ENCODE measurements at places on chromosomes 13 and 19. TPM values are rescaled to one million over a fixed set of nuclear protein-coding genes. Genes with fewer than 3 reads are reported as not detected.
A peak's percentile ranks its signal among the peaks of the same experiment; 100 is the strongest.

CEACAM3 gene
- 0.06 TPM for polyA plus RNA-seq

- DNase-seq: no peak
Observed at GRCh38 chr13:49580980-49581680, 4.2 kb downstream of the RCBTB1 start.

DNA sequence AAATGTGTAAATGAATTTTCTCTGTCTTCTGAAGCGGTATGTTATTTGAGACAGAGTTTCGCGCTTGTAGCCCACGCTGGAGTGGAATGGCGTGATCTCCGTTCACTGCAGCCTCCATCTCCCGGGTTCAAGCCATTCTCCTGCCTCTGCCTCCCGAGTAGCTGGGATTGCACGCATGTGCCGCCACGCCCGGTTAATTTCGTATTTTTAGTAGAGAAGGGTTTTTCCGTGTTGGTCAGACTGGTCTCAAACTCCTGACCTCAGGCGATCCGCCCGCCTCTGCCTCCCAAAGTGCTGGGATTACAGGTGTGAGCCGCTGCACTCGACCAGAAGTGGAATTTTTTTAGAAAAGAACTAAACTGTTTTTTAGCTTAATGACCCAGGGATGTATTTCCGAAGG lies 3.4 kb upstream of the ZNF808 start:
- DNase-seq: no peak

DNA sequence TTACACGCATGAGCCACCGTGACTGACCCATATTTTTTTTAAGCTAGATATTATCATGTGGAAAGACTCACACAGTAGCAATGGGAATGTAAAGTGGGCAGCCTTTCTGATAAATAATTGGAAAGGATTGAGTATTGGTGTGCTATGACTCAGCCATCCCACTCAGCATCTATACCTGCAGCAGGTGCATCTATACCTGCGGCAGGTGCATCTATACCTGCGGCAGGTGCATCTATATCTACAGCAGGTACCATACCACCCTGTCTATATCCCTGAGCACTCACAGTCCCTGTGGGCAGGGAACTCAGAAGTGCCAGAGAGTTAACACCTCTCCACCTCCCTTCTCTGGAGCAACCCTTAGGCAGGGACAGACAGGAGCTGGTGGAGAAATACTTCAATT lies 5.2 kb upstream of the LRRC8E start:
- no peak for DNase-seq

IZUMO2 gene
- 0.42 TPM for polyA plus RNA-seq

DNA sequence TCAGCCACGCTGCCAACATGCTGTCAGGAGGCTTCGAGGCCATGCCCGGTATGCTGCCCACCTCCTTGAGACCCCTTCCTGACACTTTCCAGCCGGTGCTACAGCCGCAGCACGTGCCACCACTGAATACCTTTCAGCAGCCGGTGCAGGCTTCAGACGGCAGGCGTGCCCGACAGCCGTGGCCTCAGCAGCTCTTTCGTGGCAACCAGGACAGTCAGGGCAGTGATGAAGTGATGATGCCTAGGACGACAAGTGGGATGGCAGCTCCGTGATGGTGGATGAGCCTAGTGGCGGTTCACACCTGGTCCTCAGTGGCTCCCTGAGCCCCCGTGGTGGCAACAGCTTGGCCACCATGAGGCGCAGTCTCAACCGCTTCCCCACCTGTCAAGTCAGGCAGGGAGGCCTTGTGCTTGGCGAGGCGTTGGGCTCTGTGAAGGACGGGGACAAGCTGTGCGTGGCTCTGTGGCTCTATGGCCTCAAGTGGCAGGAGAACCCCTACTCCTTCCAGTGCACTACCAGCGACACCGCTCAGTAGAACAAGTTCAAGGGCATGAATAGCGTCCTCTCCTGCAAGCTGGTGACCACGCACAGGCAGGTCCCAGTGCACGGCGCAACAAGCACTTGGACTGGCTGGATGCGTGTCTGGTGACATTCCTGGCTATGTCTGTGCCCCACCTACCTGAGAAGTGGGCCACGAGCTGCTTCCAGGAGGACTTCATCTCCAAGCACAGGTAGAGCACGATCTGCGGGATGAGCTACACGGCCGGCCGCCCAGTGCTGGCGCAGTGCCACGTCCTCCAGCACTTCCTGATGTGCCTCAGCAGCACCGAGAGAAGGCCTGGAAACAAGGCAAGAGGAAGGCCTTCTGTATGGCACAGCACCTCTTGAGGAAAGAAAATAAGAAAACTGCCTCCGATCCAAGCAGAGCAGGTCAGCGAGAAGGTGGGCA lies 18.2 kb upstream of the ZNF14 start:
- DNase-seq: no peak

GRCh38 chr13:91347996-91348905 lies 764 bp downstream of the MIR17HG start:
- no peak for DNase-seq

DNA sequence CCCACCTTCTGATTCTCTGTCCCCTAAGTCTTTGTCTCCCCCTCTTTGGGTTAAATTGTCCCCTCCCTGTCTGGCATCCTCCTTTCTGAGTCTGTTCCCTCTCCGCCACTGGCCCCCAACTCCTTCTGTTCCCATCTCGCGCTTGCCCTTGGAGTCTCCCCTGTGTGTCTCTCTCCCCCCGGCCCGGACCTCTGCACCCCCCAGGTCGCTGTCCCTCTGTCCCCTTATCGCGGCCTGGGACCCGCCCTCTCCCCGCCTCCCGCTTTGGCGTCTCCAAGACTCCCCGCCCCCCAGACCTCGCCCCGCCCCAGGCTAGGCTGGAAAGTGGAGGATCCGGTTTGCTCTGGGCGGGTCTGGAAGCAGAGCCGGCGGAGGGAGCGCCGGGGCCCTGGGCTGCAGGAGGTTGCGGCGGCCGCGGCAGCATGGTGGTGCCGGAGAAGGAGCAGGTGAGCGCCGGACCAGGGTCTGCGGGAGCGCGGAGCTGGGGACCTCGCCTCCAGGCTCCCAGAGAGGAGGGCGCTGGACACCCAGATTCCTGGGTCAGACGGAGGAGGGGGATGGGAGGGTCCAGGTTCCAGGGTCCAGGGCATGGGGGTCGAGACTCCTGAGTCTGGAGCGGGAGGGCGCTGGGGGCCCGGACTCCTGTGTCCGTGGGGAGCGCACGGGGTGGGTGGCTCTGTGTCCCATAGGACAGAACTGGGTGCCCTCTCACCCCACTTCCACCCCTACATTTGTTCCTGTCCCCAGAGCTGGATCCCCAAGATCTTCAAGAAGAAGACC lies at the start of gene TRPM4:
TRPM4 (plus strand) TSS at position 348 of the 780 bp plus-strand sequence; CDS start at position 423, 75 bp downstream.
- no peak for DNase-seq

SPHK2 gene
- 30.6 TPM for polyA plus RNA-seq

- no peak for DNase-seq
Observed at GRCh38 chr19:18112989-18113478, 15.5 kb downstream of the MAST3 start.

NLRP12 gene
- polyA plus RNA-seq: 0.17 TPM

DNA sequence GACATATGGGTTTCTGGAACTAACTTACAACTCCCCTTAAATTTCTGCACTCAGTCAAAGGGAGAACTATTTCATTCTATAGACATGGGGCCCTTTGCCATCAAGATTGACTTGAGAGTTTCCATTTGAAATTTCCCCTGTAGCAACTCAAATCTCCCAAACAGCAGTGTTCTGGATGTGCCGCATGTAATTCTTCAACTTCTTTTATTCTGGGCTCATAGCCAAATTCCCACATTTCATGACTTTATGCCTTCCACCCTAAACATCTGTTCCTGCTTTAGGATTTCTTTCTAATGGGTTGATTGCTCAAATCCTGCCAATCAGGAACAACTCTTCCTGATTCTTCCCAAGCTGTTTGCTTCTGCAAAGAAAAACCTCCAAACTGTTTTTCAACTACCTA lies 336.0 kb downstream of the TBC1D4 start:
- peak; percentile 31 for DNase-seq

- DNase-seq: no peak
Observed at GRCh38 chr19:14837391-14837790, 2.4 kb upstream of the OR7A5 start.

- no peak for DNase-seq
Observed at GRCh38 chr19:1134431-1134830, 30.6 kb downstream of the GPX4 start.

DNA sequence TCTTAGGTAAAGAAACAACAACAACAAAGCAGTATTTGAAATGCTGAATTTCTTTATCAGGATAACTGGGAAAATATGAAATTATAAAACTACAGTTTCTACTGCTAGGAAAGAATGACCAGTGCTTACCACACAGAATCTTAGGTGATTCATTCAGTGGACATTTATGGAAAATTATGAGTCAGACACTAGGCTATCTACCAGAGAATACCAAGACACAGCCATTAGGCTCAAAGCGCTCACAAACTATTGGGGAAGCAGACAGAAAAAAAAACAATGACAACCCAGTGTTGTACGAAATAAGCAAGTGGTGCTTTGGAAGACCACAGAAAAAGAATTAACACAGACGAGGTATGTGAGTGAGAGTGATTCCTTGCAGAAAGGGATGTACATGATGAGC lies 1019.5 kb downstream of the PCDH9 start:
- DNase-seq: no peak

DNA sequence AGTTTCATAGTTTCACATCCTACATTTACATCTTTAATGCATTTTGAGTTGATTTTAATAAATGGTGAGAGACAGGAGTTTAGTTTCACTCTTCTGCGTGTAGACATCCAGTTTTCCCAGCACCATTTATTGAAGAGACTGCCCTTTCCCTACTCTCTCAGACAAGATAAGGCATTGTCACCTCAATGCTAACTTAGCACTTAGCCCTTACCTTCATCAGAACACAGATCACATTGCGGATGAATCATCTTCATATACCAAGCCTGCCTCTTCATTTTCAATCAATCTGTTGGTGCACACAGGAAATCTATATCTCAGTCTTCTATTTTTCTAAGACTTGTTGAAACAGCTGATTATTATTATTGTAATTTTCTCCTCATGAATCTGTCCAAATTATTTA lies 396.6 kb upstream of the NBEA start:
- no peak for DNase-seq

DNA sequence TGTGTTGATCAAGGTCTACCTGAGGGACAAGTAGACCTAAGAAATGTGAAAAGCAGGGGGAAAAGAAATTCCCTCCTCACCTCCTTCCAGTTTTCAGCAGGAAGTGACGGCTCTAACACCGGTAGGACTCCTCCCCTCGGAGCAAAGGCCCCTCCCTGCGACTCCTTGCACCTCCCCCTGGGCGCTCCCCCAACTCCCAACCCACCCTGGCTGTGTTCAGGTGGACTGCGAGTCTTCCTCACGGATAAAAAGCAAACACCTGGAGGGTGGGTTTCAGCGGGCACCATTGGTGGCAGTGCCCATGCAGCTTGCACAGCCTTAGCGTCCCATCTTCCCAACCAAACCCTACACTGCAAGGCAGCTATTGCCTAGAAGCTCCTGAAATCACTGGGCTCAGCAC lies 124.5 kb downstream of the COL4A1 start:
- no peak for DNase-seq

- no peak for DNase-seq
Observed at GRCh38 chr13:84705982-84706710, 823.9 kb upstream of the SLITRK1 start.

GRCh38 chr19:39325778-39326665 lies 5.4 kb upstream of the LRFN1 start:
- no peak for DNase-seq

- no peak for DNase-seq
Observed at GRCh38 chr13:96795670-96796069, 198.6 kb downstream of the OXGR1 start.

GRCh38 chr19:54606891-54607784 lies 13.7 kb downstream of the LILRA1 start:
- no peak for DNase-seq

GRCh38 chr13:42331009-42331408 lies 59.1 kb downstream of the AKAP11 start:
- no peak for DNase-seq

GRCh38 chr19:16002406-16003384 lies 53.9 kb downstream of the OR10H4 start:
- DNase-seq: no peak

DNA sequence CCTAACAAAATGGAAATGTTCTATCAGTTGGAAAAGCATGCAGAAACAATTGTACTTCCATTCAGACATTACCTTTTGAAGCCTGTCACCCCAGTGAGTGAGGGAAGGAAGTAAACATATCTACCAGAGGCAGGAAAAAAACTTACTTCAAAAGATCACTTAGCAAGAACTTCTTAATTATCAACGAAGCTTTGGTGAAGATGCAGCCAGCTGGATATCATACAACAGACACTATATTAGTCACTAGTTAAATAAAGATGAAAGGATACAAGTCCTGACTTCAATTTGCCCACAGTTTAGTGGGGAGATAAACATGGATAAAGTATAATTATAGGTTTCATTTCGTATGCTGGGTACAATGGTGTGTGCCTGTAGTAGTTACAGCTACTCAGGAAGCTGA lies 148.8 kb downstream of the TNFRSF19 start:
- DNase-seq: no peak

DNA sequence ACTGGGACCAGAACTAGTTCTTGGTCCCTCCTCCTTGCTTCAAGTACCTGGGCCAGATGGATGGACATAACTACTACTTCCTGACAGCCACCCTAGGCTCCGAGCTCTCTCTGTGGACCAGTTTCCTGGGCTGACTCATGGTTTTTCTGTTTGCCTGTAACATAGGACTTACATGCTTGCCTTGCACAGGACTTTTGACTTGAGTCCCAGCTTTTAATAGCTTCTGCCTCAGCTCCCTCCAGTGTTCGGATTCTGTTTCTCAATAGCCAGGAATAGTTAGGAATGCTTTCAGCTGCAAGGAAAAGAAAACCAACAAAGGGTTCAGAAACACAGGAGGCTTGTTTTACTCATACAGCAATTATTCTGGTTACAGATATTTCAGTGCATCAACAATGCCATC lies 405.9 kb downstream of the ZNF536 start:
- no peak for DNase-seq

TEX26 gene
- polyA plus RNA-seq: 2.0 TPM

MCEMP1 gene
- polyA plus RNA-seq: 0.22 TPM

NCR1 gene
- polyA plus RNA-seq: not detected

DNA sequence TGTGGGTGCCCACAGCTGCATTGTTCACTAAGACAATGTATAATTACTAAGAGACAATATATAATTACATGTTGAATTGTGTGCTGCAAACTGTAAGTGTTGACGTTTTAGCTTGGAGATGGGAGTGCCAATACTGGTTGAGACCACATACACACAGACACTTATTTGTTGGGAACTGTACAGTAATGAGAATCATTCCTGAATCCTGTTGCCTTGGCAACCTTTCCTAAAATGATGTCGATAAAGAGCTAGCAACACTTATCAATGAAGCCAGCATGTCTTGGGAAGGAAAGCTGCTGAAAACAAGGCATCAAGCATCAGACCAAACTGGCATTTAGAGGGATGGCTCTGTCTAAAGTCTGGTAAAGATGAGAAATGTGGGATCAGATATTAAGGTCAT lies 51.3 kb downstream of the PCDH8 start:
- no peak for DNase-seq

DNA sequence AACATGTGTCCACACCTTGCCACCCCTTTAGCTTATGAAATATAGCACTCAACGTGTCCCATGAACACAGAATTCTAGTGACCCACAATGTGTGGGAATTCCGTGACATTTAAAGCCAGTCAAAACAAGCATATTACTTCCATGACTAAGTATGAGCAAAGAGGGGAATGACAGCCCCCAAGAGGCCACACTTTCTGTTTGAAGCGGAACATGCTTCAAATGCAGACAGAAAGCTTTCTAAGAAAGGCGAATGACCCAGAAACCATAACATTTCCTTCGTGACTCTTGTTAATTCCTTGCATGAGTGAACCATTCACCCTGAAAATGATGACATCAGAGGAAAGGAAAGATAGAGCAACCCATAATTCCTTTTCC lies 122.0 kb upstream of the FNDC3A start:
- no peak for DNase-seq

USPL1 gene
- 23.6 TPM for polyA plus RNA-seq

GRCh38 chr19:19470579-19470978 lies 44.8 kb downstream of the TSSK6 start:
- no peak for DNase-seq

Data from right renal pelvis (tissue), 4 donors.